ENCODE measurements at places on chromosomes 7 and 10. TPM values are rescaled to one million over a fixed set of nuclear protein-coding genes. Genes with fewer than 3 reads are reported as not detected.

DNA sequence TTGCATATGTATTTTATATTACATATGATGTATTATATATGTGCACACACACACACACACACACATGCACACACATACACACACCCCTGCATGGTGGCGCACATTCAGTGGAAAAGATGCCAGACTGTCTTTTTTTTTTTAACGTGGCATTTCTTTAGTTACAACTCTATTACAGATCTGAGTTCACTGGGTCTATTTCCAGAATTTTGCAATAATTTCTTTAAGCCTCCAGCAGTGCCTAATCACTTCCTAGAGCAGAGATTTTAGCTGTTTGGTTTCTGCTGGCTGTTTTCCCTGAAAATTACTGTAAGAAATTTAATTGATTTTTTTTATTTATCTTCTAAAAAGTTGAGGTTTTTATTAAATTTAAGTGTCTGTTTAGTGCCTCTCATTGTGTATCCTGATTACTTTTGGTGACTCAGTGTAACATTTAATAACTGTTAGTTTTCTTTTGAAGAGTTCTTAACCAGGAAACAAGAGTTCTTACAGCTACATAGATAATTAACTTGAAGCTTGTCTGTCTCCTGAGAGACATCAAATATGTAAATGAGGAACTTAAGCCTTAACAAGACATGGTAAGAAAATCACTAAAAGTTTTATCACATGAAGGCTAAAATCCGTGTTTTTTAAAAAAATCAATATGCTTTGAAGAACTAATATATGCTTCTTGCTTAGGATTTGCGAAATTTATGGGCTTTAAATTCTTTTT is 232.0 kb downstream of the MDFIC start:
- no peak for DNase-seq

- DNase-seq, result no peak
Measured at GRCh38 chr10:83647526-83647925, 491.8 kb upstream of the GHITM start.

COL17A1 gene
- 0.14 TPM for total RNA-seq

- no peak for DNase-seq
Measured at GRCh38 chr7:22660732-22661131, 66.3 kb upstream of the IL6 start.

GRCh38 chr7:5525271-5526099 is 101.9 kb upstream of the TNRC18 start:
- DNase-seq, result peak; percentile 61

GJD4 gene
- total RNA-seq, result not detected

CYP2C9 gene
- total RNA-seq, result not detected

SERPINE1 gene
- 11.9 TPM for total RNA-seq

HKDC1 gene
- 0.15 TPM for total RNA-seq

GRCh38 chr7:80760292-80760691 is 121.8 kb downstream of the CD36 start:
- DNase-seq, result no peak

DNA sequence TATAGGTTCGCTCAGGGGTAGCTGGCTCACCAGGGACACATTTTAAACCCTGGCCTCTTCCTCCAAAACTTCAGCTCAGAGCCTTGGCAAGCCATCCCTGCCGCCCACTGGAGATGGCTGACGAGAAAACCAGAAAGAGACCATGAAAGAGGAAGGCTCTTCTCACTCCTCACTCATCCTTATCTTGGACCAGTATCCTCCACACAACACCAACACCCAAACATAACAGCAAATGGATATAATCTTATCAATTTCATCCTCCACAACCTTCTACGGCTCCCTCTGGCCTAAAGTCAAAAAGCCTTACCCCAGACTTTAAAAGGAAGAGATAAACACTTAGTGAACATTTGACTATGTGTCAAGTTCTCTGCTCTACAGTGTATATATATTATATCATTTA is 26.9 kb downstream of the DLG5 start:
- no peak for DNase-seq

DNA sequence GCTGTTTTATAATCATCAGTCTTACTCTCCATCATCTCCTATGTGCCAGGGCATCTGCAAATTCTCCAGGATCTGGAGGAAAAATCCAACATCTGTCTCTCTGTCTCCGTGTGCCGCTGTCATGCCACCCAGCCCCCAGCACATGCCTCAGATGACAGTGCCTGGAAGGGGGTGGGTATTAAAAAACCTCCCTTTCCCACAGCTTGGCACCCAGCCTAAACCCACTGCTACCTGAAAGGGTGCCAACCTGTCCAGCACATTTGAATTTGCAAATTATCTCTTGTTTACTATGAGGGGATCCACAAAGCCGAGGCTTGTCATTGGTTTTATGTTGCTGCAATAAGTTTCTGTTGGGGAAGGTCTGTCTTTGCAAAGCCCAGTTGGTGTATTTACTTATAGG is 73.1 kb downstream of the EMX2 start:
- no peak for DNase-seq

GPRIN2 gene
- total RNA-seq, result not detected

DNA sequence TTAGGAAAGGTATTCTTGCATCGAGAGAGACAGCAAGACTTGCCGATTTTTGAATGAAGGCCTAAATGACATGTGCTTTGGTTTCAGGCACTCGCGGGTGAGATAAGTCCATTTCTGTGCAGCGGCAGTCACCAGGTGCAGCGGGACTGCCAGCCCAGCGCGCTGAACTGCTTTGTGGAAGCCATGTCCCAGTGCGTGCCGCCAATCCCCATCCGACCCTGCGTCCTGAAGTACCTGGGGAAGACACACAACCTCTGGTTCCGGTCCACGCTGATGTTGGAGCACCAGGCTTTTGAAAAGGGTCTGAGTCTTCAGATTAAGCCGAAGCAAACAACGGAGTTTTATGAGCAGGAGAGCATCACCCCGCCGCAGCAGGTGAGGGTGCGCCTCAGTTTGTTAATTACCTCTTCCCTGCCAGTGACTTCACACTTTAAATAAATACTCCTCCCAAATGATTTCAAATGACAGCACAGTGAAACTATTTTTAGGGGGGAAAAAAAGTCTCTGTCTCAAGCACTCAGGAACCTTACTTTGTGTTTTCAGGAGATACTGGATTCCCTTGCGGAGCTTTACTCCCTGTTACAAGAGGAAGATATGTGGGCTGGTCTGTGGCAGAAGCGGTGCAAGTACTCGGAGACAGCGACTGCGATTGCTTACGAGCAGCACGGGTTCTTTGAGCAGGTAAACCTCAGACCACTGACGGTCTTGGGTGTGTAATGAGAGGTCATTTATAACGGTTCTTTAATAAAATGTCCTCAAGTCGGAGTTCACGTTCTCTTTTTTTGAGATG is 98.3 kb downstream of the TRRAP start:
- no peak for DNase-seq

DNA sequence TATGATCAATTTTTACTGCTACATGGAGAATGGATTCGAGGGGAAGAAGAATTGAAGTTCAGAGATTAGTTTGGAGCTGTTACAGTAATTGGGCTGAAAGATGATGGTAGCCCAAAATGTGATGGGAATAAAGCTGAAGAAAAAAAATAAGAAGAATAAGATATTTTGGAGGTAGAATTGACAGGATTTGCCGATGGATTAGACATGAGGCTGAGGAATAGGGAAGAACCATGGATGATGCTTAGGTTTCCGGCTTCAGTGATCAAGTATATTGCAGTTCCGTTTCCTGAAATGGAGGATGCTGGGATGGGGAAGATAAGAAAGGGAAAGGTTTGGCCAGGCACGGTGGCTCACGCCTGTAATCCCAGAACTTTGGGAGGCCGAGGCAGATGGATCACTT is 38.9 kb upstream of the FHIP2A start:
- no peak for DNase-seq

GRCh38 chr10:89302625-89303024 is 779 bp downstream of the IFIT2 start:
- no peak for DNase-seq

TCTN3 gene
- 15.3 TPM for total RNA-seq

Measured in right cardiac atrium (tissue), 5 donors.